ENCODE measurements at places on chromosomes 7 and 10. TPM values are rescaled to one million over a fixed set of nuclear protein-coding genes. Genes with fewer than 3 reads are reported as not detected.

DNA sequence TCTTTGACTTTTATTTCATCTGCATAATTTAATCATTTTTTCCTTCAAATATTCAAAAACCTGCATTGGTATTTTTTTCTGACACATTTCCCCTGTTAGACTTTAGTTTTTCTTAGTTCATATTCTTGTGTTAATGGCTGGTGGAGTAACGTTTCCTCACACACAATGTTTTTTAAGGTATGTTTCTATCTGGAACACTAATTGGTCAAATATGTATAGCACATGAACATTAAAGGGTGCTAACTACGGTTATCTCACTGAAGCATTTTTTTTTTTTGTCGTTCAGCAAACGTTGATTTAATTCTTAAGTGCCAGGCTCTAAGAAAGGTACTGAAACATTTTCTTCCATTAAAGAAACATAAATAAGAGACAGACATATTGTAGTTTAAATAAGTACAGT, 87.7 kb downstream of the PTPRZ1 start:
- DNase-seq: no peak

- DNase-seq: no peak
Observed at GRCh38 chr7:126569402-126569801, 683.3 kb downstream of the GRM8 start.

DNA sequence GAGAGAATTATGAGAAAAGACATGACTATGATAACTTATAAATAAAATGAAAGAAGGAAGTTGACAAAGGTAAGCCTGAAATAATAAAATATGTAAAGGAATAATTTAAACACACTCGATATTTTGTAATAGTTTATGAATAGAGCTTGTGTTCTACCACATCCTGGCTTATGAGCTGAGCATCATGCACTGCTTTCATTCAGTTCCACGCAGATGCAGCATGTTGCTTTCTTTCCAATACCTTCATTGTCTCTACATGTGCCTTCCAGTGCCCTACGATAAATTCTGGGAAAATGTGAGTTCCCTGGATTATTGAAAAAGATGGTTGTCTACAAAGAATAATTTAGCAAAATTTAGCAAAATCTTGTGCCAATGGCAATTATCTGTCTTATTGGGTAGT, 398.9 kb upstream of the SEMA3C start:
- no peak for DNase-seq

- no peak for DNase-seq
Observed at GRCh38 chr7:74362266-74362665, 73.1 kb downstream of the CLIP2 start.

- no peak for DNase-seq
Observed at GRCh38 chr10:17758200-17758599, 6.2 kb downstream of the TMEM236 start.

GRCh38 chr7:39733881-39734632, 110.7 kb downstream of the RALA start:
- peak; percentile 66 for DNase-seq

- DNase-seq: no peak
Observed at GRCh38 chr7:24732646-24733413, 24.4 kb downstream of the GSDME start.

DNA sequence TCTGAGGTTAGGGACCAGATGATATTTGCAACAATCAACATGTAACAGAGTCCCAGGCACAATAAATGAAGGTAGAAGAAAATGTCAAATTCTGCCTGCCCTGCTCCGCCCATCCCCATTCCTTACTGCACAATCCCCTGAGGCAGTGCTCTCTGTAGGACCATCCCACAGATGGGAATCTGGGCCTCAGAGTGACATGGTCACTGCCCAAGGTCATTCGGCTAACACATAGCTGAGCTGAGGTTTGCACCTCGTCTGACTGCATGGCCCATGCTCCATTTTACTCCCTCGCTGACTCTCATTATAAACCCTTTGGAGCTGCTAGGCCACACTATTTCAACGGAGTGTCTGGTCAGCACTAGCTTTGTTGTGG, 1.2 kb downstream of the HOGA1 start:
- DNase-seq: no peak

DNA sequence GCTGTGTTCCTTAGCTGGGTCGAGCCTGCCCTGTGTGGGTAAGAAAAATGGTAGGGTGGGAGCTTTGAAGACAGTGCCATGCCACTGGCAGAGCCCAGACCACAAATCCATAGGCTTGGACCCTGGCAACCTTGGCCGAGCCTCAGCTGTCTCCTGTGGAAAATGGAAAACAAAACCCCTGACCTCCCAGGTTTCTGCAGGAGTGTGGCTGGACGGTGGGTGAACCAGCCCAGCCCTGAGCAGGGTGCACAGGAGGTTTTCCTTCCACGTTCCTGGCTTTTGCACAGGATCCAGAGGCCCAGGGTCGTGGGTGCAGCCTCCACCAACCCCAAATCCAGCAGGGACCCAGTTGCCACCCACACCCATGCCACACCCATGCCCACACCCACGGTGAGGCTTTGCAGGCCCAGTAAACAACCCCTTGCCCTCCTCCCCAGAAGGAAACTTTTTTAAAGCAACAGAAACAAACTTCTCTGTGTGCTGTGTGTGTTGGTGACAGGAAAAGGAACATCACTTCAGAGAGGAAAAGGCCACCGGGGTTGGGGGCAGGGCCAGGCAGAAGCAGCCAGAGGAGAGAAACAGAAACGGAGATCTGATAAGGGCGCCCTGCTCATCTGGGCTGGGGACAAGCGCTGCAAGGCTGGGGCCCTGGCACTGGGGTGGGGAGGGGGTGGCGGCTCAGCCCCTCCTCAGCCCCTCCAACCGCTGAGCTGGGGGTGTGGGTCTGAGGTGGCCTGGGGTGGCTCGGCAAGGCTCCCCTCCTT, 20.7 kb upstream of the ZMIZ1 start:
- DNase-seq: no peak

DNA sequence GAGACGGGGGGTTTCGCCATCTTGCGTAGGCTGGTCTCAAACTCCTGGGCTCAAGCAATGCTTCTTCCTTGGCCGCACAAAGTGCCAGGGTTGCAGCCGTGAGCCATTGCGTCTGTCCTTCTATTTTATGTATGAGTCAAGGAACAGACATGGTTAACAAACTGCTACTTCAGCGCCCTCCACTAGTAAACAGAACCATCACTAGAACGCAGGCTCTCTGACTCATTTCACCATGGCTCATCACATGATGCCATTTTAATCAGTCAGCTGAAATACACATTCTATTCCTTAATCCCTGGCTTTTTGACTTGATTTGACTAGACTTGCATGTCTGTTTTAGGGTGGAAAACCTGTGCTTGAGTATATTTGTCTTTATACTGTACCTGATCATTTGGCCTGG, 41.3 kb downstream of the CELF2 start:
- no peak for DNase-seq

DNA sequence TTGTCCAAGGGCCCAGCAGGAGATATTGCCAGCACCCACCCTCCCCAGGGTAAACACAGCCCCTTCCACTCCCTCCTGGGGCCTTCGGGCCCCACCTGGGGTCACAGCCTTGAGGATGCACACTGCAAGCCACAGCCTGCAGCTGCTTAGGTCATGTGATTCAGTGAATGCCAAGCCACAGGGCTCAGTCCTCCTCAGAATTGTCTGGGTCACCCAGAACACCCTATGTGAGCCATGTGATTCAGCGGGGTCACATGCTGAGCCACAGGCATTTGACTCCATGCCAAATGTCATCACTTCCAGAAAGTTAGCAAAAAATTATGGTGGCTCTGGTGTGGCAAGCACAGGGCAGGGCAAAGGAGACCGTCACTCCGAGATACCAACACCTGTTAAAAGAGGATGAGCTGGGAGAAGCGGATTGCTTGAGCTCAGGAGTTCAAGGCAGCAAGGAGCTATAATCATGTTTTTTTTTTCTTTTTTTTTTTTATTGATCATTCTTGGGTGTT, 17.2 kb upstream of the PSAP start:
- DNase-seq: no peak

- DNase-seq: peak; percentile 8
Observed at GRCh38 chr7:102916426-102916825, 3.6 kb downstream of the LRRC17 start.

GRCh38 chr10:51999096-51999495, 299.7 kb upstream of the CSTF2T start:
- no peak for DNase-seq

GRCh38 chr10:34739915-34740314, 75.2 kb downstream of the PARD3 start:
- DNase-seq: peak; percentile 87

- peak; percentile 79 for DNase-seq
Observed at GRCh38 chr10:105691811-105692210, 1050.7 kb downstream of the SORCS3 start.

DNA sequence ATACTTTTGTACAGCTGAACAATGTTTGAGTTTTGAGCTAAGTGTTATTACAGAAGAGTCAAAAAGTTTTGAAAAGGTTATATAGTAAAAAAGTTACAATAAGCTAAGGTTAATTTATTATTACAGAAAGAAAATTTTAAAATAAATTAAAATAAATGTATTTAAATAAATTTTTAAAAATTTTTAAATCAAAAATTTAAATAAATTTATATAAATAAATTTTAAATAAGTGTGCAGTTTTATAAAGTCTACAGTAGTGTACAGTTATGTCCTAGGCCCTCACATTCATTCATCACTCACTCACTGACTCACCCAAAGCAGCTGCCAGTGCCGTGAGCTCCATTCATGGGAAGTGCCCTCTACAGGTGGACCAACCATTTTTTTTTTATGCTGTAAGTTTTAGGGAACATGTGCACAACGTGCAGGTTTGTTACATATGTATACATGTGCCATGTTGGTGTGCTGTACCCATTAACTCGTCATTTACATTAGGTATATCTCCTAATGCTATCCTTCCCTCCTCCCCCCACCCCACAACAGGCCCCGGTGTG, 462.9 kb upstream of the ZMIZ1 start:
- DNase-seq: no peak

GRCh38 chr10:34762603-34763299, 52.3 kb downstream of the PARD3 start:
- no peak for DNase-seq

The STEAP1B gene
- 3.0 TPM for total RNA-seq

The RBP3 gene
- not detected for total RNA-seq

The HOXA5 gene
- total RNA-seq: not detected

The OR9A2 gene
- total RNA-seq: not detected

The ACTR3C gene
- total RNA-seq: not detected

The GHRHR gene
- not detected for total RNA-seq

The SPDYE9 gene
- not detected for total RNA-seq
